ENCODE measurements at places on chromosomes 11 and 22.

DNA sequence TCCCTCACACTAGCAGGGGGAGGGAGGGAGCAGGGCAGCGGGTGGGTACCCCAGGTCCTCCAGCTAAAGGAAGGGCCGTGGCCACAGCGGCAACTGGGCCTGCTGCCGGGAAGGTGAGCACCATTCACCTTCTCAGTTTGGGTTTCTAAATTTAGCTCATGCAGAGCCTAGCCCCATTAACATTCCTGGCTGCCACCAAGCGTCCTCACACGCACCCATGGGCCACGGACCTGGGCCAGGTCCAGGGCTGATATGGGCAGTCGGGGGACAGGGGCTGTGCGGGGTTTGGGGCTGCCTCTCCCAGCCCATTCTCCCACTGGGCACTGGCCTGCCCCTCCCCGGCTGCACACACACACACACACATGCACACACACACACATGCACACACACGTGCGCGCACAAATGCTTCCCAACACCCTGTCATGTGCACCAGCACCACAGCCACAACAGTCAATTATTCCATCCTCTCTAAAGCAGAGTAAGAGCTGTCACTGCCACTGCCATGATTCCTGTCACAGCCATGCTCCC lies 28.7 kb downstream of the SYT7 start:
- DNase-seq, result no peak

GRCh38 chr11:96116376-96116775 lies 192.5 kb upstream of the MTMR2 start:
- no peak for DNase-seq

DNA sequence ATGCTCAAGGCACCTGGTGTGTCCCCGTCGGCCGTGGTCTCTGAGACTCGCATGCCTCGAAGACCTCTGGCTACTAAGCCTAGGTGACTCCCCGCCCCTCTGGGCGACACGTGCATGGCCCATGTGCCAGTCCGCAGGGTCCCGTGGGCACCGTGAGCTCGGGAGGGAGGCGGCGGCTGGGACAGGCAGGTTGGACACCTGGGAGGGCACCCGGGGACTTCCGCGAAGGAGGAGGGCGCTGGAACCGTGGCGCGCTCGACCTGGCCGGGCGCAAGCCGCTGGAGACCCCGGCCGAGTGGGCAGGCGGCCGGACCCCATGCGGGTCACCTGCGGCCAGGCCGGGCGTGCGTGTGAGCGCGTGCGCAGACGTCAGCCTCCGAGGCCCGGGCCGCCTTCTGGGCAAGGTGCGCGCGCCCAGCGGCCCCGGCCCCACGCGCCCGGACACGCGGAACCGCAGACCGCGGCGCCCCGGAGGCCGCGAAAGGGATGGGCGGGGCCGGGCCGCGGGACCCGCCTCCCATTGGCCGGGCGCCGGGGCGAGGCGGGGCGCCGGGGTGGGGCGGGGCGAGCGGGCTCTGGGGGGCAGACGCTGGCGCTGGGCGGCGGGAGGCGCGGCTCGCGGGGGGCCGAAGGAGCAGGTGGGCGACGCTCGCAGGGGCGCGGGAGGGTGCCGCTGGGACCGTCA lies 579 bp upstream of the RASD2 start:
- peak; percentile 90 for DNase-seq

DNA sequence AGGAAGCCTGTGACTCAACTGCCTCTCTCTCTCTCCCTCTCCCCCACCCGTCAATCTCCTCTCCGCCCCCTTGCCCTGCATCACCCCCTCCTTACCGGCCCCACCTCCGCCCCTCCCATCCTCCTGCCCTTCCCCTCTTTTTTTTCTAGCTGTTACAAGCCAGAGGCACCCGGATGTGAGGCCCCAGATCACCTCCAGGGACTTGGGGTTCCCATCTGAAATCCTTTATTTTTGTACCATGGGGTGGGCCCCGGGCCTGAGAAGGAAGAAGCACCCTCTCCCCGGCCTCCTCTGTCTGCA lies 10.8 kb downstream of the KCTD17 start:
- no peak for DNase-seq

DNA sequence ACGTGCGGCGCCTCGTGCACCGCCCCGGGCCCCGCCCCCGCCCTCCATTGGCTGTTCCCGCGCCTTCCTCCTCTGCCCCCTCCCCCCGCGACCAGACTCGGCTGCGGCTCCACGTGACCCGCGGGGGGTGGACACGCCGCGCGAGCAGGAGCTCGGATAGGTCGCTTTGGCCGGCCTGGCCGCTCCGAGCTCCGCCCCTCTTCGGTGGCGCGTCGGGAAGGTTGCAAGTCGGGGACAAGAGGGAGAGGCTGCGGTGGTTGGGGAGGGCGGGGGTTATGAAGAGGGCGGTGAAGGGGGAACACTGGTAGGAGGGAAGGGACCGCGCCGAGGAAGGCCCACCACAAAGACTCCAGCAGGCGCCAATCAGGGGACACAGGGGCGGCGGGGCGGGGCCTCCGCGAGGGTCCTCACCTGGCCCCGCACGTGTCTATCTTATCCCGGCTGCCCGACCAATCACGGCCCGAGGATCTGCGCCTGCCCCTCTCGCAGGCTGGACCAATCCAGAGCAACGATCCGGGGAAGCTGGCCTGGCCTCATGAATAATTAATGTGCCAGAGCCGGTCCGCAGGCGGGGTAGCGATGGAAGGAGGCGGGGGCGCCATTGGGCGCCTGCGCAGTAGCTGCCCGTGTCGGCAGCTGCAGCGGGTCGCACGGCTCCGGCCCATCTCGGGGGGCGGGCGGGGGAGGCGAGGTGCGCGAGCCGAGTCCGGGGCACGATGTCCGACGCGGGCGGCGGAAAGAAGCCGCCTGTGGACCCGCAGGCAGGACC lies at the start of gene TEF:
TEF (plus strand) TSS at position 614 of the 769 bp plus-strand sequence; CDS start at position 717, 103 bp downstream.
- DNase-seq, result peak; percentile 98

- DNase-seq, result no peak
Observed at GRCh38 chr22:42743501-42743991, 22.9 kb upstream of the A4GALT start.

DNA sequence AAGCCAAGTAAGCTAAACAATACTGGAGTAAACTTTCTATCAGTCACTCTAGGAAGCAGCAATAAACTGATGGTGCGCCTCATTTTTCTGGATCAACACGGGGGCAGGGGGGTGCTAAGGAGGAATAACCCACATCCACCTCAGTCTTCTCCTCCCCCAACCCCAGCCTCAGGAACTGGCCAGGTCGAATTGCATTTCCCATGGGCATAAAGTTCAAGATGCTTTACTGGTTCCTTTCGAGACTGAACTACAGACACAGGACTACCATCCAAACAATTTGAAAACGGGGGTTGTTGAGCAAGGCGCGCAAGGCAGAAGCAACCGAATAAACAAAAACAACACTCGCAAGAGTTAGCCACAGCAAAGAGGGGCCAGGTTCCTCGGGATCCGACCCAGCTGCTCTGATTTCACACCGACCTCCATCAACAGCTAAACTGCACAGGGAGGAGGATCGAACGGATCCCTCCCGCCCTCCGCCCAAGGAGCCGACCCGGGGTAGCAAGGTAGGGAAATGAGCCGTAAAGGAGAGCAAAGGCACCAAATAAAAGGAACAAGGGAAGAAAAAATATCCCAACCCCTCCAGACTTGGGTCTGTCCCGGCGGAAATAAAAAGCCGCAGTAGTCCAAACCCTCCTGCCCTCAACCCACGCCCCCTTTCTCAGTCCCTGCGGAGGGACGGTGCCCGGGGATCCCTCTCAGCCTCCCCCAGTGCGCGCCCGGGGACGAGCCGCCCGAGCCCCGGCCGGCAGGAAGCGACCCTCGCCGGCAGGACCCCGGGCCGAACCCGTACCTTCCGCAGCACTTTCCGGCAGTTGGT lies 801 bp downstream of the SESN3 start:
- DNase-seq, result peak; percentile 30

- peak; percentile 67 for DNase-seq
Observed at GRCh38 chr11:79092791-79093353, 348.0 kb downstream of the TENM4 start.

DNA sequence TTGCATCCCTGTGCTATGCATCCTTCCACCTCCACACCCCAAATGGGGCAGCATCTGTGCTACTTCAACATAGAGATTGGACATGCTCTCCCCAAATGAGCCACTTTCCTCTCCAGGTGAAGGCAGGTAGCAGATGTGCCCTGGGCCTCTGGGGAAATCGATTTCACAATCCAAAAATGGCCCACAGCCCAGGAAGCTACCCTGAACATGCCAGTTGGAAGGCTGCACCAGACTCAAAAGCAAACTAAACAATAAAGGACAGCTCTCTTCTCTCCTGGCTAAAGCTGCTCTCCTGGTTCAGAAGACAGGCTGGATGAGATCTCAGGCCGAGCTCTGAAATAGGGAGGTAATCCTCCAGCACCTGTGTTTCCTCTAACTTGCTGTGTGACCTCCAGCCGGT lies 19.7 kb downstream of the ISX start:
- DNase-seq, result no peak

GRCh38 chr11:105489446-105489845 lies 120.4 kb upstream of the GRIA4 start:
- no peak for DNase-seq

DNA sequence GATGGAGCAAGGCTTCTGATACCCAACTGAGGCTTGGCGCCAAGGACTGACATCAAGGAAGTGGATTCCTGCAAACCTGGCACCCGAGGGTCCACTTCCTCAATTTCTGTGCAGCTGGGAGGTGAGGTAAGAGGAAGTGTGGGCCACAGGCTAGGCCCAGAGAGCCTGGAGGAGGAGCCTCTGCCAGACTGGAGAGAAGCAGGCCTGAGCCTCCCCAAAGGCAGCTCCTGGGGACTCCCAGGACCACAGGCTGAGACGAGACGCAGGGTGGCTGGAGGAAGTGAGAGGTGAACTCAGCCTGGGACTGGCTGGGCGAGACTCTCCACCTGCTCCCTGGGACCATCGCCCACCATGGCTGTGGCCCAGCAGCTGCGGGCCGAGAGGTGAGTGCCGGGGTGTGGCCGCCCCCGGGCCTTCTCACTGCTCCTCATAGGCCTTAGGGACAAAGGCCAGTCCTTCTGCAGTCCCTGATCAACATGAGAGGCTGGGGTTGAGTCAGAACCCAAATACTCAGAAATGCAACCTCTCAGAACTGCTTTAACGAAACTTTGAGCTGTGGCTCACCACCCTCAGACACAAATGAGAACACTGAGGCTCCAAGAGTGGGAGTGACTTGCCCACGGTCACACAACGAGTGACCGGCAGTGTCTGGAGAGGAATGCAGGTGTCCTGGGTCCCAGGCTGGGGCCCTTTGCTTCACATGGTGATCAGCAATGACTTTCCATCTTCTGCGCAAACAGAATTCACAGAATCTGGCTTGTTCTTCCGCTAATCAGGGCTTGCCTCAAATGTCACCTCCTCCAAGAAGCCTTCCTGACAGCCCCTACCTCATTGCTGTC lies at the start of gene NCF4:
NCF4 (plus strand) TSS at position 186 of the 839 bp plus-strand sequence; CDS start at position 352, 166 bp downstream.
- peak; percentile 96 for DNase-seq

GRCh38 chr11:110761991-110762390 lies 49.8 kb upstream of the ARHGAP20 start:
- no peak for DNase-seq

- DNase-seq, result no peak
Observed at GRCh38 chr11:45737056-45737455, 67.9 kb upstream of the SLC35C1 start.

- peak; percentile 52 for DNase-seq
Observed at GRCh38 chr22:20238536-20238900, 29.6 kb downstream of the RTN4R start.

- no peak for DNase-seq
Observed at GRCh38 chr11:65539744-65540289, 14.9 kb downstream of the SCYL1 start.

GRCh38 chr11:126194121-126194543 lies 17.3 kb downstream of the RPUSD4 start:
- peak; percentile 71 for DNase-seq

GRCh38 chr11:47179655-47179991 lies 2.9 kb upstream of the ARFGAP2 start:
- peak; percentile 65 for DNase-seq

- no peak for DNase-seq
Observed at GRCh38 chr22:33896575-33897447, 23.5 kb downstream of the LARGE1 start.

- DNase-seq, result no peak
Observed at GRCh38 chr11:75028724-75029123, 40.0 kb downstream of the NEU3 start.

- no peak for DNase-seq
Observed at GRCh38 chr11:40338739-40339138, 1120.7 kb downstream of the LRRC4C start.

DNA sequence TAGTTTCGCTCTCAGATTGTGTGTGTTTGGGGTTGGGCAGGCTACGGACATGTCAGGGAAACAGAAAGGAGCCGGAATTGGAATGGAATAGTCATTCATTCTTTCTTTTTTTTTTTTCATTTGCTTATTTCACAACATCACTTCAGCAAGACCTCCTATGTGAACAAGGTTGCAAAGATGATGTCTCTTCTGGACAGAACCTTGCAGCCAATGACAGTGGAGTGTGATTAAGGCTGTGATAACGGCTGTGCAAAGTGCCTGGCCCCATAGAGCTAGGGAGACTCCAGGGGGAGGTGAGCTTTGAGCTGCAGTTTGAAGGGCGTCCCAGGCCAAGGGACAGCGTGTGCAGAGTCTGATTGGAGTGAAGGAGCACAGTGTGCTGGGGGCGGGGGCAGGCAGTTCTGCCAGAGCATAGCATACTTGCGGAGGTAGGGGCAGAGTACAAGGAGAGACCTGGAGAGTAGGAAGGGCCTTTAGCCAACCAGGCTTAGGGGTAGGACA lies 3.4 kb downstream of the TIGD3 start:
- no peak for DNase-seq

- DNase-seq, result no peak
Observed at GRCh38 chr11:46553814-46554212, 40.0 kb downstream of the AMBRA1 start.

DNA sequence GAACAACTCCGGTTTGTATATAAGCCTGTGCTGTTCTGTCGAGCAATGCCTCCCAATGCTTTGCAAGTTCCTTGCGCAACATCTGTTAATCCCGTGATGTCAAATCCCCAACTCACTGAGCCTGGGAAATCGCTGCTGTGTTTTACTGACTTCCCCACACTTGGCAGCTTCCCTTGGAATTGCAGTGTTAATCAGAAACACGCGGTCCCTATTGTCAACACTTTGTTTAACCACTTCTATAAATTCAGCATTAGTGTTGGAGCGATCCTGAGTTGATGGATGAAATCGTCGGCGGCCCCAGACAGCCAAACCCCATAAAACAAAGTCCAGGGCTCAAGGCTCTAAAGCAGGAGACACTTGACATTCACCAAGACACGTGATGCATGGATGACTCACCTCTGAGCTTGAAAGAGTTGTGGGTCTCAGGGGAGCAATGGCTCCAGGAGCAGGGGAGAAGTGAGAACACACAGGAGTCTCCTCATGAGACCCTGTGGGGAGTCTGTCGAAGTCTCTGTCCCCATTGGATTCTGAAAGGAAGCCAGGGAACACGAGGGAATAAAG lies 555.3 kb downstream of the MIAT start:
- peak; percentile 95 for DNase-seq

- DNase-seq, result no peak
Observed at GRCh38 chr11:9752091-9752490, 88.2 kb downstream of the SWAP70 start.

- no peak for DNase-seq
Observed at GRCh38 chr22:17890892-17891291, 116.6 kb upstream of the BID start.

All from suppressor macrophage treated with lipopolysaccharide for 1 hour (primary cell).